ENCODE measurements at places on chromosomes 12 and 14.

DNA sequence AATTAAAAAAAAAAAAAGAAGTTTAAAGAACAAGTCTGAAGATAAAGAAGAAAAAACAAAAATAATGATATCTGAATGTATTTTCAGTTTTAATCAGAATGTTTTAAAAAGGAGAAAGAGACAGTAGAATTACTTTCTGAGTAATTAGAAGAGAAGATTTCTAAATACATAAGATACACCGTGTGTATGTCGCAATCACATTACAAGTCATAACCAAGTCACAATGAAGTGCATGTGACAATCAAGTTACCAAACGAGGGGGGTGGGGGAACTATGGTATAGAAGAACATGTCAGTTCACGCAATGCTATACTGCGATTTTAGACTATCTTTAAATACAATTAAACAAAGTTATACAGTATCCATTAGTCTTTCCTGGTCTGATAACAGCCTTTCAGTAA lies 1464.1 kb upstream of the FLRT2 start:
- no peak for DNase-seq

GRCh38 chr12:56571121-56571520 lies 49.5 kb downstream of the RBMS2 start:
- no peak for DNase-seq

DNA sequence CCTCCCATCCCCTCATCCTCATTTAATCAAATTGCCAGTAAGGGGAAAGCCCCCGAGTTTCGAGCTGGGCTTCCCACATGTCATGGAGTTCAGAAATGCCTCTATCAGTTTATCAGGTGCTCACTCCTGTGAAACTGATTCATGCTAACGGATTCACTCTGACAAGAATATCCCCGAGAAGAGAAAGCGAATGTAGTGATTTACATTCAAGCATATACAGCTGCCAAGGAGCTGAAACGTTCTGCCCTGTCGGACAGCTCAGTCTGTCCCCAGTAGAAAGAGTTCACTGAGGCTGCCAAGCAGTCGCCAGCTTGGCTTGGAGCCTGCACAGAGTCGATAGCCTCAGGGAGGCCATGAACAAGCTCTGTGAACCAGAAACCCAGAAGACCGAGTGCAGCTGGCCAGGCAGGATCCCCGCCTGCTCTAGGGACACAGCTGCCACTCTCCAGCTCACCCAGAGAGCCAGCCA lies 88.4 kb downstream of the TMCC3 start:
- DNase-seq: no peak

DNA sequence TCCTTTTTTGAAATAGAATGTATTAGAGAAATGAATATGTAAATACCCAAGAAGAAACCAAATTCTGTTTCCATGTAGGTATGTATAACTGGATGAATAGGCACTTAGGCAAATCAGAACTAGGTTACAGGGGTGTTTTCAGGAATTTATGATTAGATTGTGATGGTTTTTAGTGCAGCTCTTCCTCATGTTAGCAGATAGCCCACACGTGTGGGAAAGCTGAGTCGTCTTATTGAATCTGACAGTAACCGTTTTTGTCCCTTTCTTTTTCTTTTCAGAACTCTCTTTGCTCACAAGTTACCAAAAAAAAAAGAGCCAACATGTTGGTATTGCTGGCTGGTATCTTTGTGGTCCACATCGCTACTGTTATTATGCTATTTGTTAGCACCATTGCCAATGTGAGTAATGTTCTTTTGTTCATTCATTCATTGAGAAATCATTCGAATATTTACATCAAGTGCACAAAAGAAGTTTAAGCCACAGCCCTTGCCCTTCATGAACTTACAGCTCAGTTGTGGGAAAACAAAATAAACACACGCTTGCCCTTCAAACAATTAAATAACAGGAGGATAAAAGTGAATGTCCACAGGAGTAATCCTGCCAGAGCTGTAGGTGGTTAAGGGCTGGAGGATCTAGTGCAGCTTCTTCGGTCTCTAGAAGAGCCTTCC lies 14.8 kb downstream of the EMP1 start:
- no peak for DNase-seq

DNA sequence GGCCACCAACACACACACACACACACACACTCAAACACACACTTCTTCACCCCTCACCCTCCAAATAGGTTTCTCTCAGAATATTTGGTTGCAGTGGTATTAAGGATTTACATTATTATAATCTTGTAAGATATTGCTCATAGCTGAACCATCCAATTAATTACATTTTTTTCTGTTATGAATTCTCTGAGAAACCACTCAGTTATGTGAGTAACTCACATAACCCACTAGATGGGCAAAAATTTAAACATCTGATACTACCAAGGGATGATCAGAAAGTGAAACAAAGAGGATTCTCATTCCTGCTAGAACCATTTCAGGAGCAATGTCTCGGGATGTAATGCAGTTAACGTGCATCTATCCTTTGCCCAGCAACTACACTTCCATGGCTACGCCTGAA lies 31.6 kb downstream of the TMTC1 start:
- no peak for DNase-seq

DNA sequence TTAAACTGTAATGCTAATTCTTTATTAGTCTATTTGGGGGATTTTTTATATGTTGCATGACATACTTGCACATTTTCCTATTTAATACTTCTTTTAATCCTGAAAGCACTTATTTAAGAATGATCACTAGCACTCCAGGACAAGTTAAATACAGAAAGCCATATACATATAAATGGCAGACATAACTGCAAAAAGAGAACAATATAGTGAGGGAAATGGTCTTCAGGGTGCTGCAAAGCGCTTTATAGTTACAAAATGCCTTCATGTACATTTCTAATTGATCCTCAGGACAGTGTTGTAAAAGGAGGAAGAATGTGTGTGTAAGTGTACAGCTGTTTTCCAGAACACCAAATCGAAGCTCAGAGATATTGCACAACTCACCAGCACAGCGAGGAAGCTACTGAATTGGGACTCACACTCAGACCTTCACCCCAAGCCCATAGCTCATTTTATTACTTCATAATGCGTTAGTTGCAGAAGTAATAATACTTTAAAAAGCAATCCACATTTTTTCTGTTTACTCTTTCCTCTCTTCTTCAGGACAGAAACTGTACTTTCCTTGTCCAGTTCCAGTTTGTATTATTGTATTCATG lies 428.2 kb downstream of the RAD51B start:
- DNase-seq: no peak

DNA sequence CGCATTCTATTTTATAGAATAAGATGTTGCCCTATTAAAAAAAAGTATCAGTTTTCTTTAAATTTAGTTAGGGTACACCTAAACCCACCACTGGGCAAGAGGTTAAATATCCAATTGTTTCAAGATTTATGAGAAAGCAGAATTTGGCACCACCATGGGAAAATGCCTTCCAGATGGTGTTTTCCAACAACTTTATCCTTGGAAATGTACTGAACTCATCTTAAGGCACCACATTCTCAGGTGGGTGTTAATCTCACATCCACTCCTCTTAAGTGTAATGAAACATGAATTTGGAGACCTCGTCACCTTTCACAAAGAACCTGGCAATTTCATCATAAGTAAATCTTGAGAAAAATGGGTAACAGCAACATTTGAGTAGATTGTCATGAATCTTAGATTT lies 13.1 kb downstream of the CBX5 start:
- no peak for DNase-seq

DNA sequence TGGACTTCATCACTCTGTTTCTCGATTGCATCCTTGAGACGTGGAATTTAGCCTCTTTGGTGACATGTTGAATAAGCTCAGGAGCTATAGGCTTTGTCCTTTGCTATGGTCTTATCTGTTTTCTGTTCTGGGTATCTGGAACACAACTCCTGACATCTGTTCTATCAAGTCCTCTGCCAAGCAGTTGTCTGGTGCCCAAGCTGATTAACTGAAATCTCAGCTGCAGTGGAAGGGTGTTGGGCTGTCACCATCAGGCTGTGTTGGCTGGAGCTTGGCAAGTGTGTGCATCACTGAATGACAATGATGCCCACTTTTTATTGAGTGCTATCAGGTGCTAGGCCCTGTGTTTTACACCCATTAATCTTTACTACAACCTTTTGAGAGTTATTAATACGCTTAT lies 77.8 kb downstream of the SMOC1 start:
- no peak for DNase-seq

- DNase-seq: no peak
These were observed 92.6 kb downstream of the DNAI7 start for GRCh38 chr12:25102402-25102801.

GRCh38 chr12:88298014-88298682 lies 156.0 kb downstream of the TMTC3 start:
- no peak for DNase-seq

- DNase-seq: no peak
These were observed 29.1 kb downstream of the LRRK2 start for GRCh38 chr12:40253936-40254335.

- no peak for DNase-seq
These were observed 127.1 kb upstream of the CNTN1 start for GRCh38 chr12:40565029-40565633.

DNA sequence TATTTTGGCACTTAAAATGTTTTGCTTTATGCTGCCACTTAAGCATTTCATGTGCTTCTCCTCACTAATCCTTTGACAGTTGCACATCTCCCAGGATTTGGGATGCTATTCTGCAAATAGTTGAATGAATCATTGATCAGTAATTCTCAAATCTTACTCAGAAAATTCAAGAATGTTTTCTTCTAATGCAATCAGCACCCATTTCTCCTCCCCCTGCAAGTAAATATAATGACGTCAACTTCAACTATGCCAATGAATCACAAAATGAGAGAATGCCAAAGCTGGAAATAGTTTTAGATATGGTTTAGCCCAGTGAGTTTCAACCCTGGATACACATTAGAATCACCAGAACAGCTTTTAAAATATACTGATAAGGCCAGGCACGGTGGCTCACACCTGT lies 2.1 kb upstream of the BLOC1S1 start:
- no peak for DNase-seq

DNA sequence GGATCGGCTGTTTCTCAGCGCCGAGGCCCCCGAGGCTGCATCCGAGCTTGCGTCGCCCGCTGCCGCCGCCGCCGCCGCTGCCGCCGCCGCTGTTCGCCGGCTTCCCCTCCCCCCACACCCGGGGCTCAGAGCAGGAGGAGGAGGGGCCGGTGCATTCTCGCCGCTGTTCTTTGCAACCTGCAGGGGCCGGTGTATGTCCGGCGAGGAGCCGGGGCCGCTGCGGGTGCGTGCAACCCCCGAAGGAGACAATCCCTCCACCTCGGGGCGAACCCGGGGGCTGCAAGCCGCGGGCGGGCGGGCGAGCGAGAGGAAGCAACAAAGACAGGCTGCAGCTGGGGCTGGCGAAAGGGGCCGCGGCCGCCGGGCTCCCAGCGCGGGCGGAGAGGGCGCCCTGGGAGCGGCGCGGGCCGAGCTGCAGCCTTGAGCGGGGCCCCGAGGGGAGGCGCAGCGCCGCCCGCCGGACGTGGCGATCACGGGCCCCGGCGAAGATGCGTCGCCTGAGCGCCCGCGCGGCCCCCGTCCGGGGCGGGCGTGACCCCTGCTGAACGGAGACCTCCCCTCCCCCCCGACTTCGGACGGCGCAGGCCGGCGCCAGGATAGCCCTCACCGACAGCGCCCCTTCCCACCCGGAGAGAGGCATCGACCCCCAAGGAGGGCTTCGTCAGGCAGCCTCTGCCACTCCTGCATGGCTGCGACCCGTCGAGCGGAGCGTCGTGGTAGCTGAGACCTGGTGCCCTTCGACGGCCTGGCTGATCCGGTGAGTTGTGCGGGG lies 702 bp downstream of the FAM222A start:
- DNase-seq: peak; percentile 56

GRCh38 chr12:87795555-87795954 lies 233.6 kb downstream of the C12orf50 start:
- no peak for DNase-seq

DNA sequence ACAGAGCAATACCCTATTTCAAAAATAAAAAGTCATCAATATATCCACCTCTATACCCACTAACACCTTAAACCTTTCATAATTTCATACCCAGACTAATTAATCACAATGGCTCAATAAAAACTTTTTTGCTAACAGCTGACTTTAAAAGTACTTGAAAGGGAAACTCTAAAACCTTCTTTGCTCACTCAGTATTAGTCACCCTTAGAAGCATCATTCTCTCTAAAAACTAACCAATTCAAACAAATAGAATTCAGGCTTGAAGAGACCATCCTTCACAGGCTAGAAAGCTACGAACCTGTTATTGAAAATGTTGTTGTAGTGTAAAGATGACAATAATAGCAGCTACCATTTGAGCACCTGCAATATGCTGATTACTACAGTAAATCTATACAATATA lies 37.2 kb downstream of the HECTD1 start:
- DNase-seq: no peak

DNA sequence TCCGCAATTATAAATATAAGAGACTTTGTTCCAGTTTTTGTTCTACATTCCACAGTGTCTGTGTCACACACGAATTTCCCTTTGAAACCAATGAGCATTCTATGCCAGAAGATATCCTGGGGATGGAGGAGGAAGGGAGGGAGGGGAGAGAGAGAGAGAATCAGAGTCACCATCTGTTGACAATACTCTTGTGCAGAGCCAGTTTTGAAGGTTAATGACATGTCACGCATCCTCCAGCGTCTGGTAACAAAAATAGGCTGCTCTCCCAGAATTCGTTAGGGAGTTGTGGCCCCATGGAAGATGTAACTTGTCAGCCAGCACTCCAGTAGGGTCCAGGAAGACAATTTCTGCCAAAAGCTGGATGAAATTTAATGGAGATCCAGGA lies 213.5 kb upstream of the KRR1 start:
- no peak for DNase-seq

DNA sequence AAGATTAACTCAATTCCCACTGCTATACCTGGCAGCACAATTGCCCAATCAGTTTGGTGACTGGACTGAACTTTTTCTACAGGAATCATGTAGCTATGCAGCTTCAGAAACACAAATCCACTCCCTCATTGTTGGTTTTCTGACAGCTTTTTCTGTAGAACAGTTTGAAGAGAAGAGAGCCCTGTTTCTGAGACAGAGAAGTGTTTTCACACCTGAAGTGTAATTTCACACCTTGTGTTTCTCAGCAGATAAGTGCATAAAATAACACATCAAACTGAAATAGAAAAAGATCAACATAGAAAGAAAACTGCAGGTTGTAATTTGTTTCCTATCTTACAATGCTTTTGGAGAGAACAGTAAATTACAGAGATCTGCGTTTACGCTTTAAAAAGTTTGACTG lies 335.6 kb downstream of the SNAPC1 start:
- no peak for DNase-seq

DNA sequence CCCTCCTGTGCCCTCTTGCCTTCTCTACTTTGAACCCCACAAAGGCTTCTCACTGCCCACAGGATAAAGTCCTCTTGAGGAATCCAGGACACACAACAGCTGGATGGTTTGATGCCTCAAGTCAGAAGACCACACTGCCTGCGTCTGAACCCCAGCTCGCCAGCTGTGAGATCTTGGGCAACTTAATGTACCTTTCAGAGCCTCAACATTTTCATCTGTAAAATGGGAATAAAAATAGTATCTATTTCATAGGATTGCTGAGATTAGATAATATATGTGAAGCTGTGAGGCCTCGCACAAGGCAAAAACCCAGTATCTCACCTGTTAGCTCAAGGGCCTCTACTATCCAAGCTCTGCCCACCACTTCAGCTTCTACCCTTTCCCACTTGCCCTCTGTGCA lies 2.3 kb downstream of the CINP start:
- DNase-seq: no peak

Measured in activated naive CD8-positive, alpha-beta T cell treated with anti-CD3 and anti-CD28 coated beads for 36 hours (primary cell).